ENCODE measurements at places on chromosomes 5 and 9.
A peak's percentile ranks its signal among the peaks of the same experiment; 100 is the strongest.

DNA sequence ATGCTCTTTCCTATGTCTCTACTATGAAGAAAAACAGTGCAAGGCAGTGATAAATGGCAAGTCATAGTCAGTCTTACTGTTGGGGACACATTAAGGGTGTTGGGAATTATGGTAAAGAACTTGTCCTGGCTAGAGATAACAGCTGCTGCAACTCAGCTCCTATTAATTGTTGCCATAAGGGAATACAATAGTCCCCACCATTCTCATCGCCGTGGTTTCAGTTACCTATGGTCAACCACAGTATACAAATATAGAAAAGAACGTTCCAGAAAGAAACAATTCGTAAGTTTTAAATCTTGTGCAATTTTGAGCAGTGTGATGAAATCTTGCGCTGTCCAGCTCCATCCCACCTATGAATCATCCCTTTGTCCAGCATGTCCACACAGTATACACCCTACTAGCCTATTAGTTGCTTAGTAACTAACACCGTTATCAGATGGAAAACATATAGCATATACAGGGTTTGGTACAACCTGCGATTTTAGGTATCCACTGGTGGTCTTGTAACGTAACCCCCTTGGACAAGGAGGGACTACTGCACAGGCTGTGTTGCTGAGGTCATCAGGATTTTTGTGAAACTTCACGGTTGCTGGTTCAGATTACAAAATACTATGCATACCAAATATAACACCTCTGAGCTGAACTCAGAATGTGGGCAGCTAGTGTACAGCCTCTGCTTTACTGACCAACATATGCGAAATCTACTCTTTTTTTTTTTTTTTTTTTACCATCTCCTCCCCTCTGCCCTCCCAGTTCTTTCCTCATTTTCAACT, 53.5 kb downstream of the ZFR start:
- DNase-seq, result no peak

DNA sequence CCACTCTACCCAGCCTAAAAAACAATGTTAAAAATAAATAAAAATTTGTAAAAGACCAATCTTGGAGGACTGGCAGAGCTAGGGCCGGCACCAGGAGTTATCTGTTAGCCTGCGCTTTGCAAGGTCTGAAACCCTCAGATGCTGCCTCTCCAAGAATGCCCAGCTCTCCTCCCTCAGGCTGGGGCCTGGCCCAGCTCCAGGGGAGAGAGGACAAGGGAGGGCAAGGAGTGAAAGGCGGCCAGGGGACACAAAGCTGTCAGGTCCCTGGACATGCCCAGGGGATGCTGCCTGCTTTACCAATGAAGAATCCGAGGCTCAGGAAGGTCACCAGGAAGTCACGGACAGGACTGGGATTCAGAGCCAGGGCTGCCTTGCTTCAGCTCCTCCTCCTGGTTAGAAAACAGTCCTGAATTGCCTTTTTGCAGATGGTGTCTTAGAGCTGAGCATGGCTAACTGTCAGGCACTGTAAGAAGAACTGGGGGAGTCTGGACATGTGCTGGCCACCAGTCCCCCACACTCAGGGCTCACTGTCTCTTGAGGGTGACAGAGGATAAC, 5.5 kb upstream of the N4BP3 start:
- DNase-seq, result no peak

- DNase-seq, result no peak
Measured at GRCh38 chr5:180988592-180988991, at the start of gene BTNL3. Gene BTNL3 (plus strand): TSS chr5:180988846. CDS start chr5:180989029, 183 bp downstream.

- no peak for DNase-seq
Measured at GRCh38 chr9:36140086-36141084, 3.9 kb downstream of the GLIPR2 start.

DNA sequence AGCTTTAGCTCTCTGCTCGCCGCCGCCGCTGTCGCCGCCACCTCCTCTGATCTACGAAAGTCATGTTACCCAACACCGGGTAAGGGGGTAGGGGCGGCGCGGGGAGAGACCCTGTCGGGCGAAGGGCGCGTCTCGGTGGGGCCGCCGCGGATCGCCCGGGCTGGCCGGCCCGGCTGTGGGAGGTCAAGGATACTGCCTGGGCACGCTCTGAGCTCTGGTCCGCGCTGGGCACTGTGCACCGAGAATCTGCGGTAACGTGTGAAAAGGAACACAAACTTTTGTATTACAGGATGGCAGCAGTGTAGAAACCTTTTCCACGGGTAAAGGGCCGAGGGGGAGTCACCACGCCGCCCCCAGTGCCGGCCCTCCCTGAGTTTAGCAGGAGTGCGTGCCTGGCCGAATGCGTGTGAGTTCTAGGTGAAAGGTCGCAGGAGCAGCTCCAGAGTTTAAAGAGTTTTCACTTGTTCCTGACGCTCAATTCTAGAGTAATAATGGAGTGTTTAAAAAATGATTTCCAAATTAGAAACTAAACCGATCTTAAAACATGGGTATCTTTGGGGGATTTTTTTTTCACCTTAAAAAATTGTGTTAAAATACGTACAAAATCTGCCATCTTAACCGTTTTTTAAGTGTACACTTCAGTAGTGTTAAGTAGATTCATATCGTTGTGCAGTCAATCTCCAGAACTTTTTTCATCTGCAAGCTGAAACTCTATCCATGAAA, at the start of gene HSDL2:
TSS of gene HSDL2 (plus strand) at position 7 of the 723 bp plus-strand sequence. CDS start at position 63, 56 bp downstream.
- no peak for DNase-seq

- DNase-seq, result no peak
Measured at GRCh38 chr5:54362434-54362833, 52.1 kb upstream of the ARL15 start.

- peak; percentile 36 for DNase-seq
Measured at GRCh38 chr5:141084487-141084989, 9.9 kb upstream of the PCDHB2 start.

- no peak for DNase-seq
Measured at GRCh38 chr9:108743901-108744371, 111.8 kb downstream of the ACTL7B start.

DNA sequence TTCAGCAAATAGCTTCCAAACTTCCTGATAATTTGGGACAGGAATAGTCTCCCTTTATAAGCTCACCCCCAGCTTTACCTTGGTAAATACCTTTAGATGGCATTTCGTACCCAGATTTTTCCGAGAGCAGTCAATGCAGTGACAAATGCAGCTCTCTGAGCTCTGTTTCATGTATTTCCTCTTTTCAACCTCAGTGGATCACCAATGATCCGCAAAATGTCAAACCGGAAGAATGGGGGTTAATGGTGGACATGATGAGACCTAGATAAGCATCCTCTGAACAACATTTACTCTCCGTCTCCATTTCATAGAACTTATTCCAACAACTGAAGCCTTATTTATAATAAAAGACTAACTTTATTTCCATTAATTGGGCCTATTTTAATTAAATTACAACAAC, 227.3 kb downstream of the MCTP1 start:
- no peak for DNase-seq

GRCh38 chr5:6768590-6769230, 55.5 kb downstream of the TENT4A start:
- DNase-seq, result no peak

GRCh38 chr5:116529615-116530014, 45.0 kb downstream of the SEMA6A start:
- no peak for DNase-seq

DNA sequence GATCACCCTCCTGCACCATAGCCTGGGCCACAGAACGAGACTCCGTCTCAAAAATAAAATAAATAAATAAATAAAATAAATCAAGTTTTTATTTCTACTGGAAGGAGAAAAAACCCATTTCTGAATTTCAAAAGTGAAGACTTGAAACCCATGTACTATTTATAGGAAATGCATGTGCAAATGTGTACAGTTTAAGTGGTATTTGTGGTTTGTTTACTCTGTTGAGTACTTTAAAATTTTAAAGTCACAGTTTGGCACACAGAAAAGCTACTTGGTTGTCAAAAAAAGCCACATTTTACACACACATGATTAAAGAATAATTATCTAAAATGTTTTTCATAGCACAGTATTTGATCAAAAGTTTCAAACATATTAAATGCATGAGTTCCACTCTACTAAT, 43.6 kb downstream of the NR3C1 start:
- DNase-seq, result no peak

DNA sequence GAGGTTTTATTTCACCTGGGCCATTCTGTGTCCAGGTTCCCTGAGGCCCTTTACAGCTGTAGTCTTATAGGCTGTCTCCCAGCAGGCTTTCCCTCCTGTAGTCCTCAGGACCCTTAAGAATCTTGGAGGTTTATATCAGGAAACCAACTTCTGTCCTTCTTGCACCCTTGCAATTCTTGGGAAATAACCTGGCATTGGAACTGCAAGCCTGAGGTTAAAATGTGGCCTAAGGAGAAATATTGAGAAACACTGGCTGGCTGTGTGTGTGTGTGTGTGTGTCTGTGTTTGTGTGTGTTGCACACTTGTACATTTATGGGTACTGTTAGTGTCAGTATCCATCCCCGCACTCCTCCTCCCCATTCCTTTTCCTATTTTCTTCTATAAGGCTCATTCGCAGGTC, 168.9 kb downstream of the PAPPA start:
- DNase-seq, result no peak

DNA sequence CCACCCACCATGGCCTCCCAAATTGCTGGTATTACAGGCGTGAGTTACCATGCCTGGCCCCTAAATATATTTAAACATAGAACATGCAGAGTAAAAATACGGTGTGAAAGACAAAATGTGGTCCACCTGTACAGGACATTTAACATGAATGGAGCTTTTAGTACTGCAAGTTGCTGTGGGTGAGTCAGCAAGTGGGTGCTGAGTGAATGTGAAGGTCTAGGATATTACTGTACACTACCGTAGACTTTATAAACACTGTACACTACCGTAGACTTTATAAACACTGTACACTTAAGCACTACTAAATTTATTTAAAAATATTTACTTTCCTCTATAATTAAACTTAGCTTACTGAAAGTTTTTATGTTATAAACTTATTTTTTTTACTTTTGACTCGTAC, 317.8 kb downstream of the PRDM9 start:
- DNase-seq, result no peak

GRCh38 chr5:5421149-5421960, 1.1 kb upstream of the ICE1 start:
- no peak for DNase-seq

DNA sequence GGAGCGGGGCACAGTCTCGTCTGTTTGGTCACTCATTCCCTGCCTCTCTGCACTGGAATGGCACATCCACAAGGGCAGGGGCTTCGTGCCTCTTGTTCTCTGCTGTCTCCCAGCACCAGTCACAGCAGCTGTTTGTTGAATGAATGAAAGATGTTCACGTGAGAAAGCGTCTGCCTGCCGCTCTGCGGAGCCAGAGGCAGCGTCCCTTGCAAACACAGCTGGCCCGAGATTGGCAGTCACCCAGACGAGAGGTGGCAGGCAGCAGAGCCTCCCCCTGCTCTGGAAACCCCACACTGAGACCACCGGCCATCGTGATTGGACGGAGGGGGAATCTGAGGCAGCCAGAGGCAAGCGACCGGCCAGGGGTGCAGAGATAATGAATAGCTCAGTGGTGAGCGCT, 6.0 kb upstream of the FAM163B start:
- DNase-seq, result no peak

GRCh38 chr5:38467353-38468040, 88.9 kb downstream of the LIFR start:
- DNase-seq, result no peak

Measured in LNCaP clone FGC (cell line).